A549 treated with AZD2906 at 1 μM for 4 hours (cell line): ENCODE measurements at places on chromosomes 11 and 22. TPM values are rescaled to one million over a fixed set of nuclear protein-coding genes. Genes with fewer than 3 reads are reported as not detected.

The C11orf86 gene
- total RNA-seq, result 42.7 to 73.3 TPM (median 62.7 TPM) in 5 replicates

The MMP3 gene
- total RNA-seq, result 0.07 to 0.27 TPM (median 0.09 TPM) in 3 of 5 replicates, not detected in the others

The MMP7 gene
- 20.6 to 32.5 TPM (median 23.4 TPM) in 5 replicates for total RNA-seq

The RGL4 gene
- total RNA-seq, result not detected in 5 replicates

The C11orf21 gene
- total RNA-seq, result not detected in 5 replicates

The CECR2 gene
- 0.07 to 0.16 TPM (median 0.10 TPM) in 5 replicates for total RNA-seq

The APOBEC3B gene
- 25.9 to 31.3 TPM (median 28.2 TPM) in 5 replicates for total RNA-seq

The MMP8 gene
- not detected in 5 replicates for total RNA-seq

The TRIM49D1 gene
- total RNA-seq, result 0.06 to 0.60 TPM (median 0.37 TPM) in 5 replicates

The LGR4 gene
- 31.7 to 40.0 TPM (median 37.5 TPM) in 5 replicates for total RNA-seq

The FIBIN gene
- total RNA-seq, result 0.02 TPM in 1 of 5 replicates, not detected in the others

The FGF19 gene
- total RNA-seq, result 0.05 to 0.12 TPM (median 0.06 TPM) in 4 of 5 replicates, not detected in the other

The CENPM gene
- total RNA-seq, result 27.0 to 40.5 TPM (median 35.9 TPM) in 5 replicates
